ENCODE measurements at places on chromosomes 2 and 18.

DNA sequence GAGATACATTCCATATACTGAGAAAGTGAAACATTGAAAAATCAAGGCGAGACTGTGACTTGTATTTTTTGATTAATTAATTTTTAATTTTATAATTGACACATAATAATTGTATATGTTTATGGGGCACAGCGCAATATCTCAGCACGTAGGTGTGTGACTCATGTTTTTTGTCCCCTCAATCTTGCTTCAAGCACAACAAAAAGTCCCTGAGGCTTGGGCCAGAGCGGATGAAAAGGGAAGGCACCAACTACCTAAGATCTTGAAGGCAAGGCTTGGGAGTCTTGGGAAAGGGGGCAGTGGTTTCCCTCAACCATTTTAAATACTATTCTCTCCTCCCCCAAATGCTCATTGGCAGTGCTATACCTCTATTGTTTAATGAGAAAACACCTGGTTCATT is 9.9 kb downstream of the SGPP2 start:
- DNase-seq, result no peak

GRCh38 chr2:157068237-157068636 is 189.3 kb upstream of the GALNT5 start:
- DNase-seq, result no peak

- no peak for DNase-seq
These were observed 14.8 kb downstream of the LPIN1 start for GRCh38 chr2:11761259-11761658.

DNA sequence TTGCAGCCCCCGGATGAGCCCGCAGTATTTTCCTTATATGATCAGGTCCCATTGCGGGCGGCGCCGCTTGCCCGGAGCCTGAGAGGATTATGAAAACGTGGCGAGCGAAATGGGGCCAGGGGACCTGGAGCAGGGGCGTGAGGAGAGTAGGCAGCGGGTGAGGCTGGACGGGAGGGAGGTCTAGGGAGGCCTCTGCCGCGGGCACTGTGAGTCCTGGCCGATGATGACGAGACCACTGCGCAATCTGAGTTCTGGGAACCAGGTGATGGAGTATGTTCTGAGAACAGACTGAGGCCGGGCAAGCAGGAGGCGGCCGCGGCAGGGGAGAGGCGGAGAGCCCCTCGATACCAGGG is 790 bp upstream of the ACAA2 start:
- peak; percentile 48 for DNase-seq

GRCh38 chr2:239835056-239835455 is 190.1 kb downstream of the NDUFA10 start:
- no peak for DNase-seq

GRCh38 chr2:26585966-26586365 is 55.2 kb downstream of the CIB4 start:
- DNase-seq, result no peak

GRCh38 chr2:219018726-219019125 is 22.6 kb downstream of the CFAP65 start:
- no peak for DNase-seq

- no peak for DNase-seq
These were observed 63.4 kb downstream of the EMX1 start for GRCh38 chr2:72980535-72981217.

GRCh38 chr2:96154506-96155380 is 9.5 kb upstream of the DUSP2 start:
- DNase-seq, result no peak

GRCh38 chr2:193749485-193749884 is 1554.8 kb upstream of the TMEFF2 start:
- no peak for DNase-seq

DNA sequence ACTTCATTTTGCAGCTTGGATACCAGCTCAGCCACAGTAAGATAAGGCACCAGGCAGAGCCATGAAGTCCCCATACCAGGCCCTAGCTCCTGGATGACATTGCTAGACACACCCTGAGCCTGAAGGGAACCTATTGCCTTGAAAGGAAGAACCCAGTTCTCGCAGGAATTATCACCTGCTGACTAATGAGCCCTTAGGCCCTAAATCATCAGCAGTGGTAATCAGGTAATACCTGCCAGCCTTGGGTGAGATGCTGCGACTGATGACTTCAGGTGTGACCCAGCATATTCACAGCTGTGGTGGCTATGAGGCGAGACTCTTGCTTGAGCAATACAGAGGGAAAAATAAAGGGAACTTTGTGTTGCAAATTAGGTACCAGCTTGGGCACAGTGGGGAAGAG is 24.9 kb downstream of the CLK1 start:
- no peak for DNase-seq

DNA sequence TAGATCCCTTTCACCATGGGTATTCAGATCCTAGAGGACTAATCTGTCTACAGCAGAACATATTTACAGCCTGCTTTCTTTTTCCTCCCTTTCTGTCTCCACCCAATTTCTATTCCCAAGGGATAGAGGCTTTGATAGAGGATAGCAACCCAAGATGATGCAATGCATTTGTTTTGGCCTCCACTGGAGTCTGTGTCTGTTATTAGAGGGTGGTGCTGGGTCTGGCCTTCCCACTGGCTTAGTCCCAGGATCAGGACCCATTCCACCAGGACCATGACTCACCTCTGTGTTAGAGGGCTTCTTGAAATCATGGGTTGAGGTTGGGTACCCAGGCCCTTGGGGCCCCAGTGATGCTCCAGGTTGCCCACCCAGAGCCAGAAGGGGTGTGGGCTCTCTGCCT is 239.7 kb upstream of the TNP1 start:
- DNase-seq, result no peak

DNA sequence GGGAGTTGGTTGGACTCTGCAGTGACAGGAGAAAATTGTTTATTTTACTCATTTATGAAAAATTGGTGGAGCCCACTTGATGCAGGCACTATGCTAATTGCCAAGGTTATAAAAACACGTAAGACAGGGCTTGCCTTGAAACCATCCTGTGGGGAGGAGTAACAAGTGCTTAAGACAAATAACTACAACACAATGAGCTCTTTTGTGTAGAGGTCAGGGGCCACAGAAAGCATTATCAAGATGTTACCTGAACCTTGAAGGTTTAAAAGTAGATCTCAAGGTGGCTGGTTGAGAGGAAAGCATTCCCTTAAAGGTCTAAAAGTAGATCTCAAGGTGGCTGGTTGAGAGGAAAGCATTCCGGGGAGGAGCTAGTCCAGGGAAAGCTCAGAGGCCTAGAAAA is 381.8 kb upstream of the POU3F3 start:
- DNase-seq, result no peak

GRCh38 chr2:165563468-165564225 is 94.1 kb downstream of the CSRNP3 start:
- no peak for DNase-seq

GRCh38 chr18:55475467-55475866 is 112.5 kb downstream of the TCF4 start:
- DNase-seq, result no peak

DNA sequence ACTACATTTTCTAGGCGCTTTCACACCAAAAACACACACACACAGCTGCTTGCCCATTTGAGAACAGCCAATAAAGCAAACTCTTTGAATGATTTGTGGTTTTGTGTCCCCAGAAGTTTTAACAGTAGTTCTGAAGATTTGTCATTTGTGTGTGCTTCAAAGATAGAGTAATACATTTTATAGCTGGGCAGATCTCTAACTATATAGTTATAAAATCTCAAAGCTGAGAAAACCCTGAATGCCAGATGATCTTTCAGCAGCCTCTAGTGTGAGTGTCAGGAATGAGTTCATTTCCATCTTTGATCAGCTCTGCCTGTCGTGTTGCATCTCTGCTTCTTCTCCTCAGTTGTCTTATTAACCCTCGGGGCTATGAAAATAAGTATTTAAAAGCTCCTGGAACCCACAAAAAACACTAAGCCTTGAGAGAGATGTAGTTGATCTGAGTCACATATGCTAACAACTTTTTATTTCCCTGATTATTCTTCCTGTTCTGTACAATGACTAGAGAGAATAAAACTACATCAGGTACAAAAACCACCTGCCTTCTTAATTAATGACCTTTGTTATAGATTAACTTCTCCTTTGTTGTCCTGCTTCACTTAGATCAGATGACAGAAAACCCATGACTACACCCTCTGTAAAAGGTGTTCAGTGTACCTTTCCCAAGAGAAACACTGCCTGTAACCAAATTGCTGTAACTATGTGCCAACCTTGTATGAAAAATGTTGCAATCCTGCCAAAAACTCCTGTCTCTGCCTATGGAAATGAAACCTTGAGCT is 30.0 kb upstream of the SLC3A1 start:
- no peak for DNase-seq

- no peak for DNase-seq
These were observed 314.3 kb upstream of the POU3F3 start for GRCh38 chr2:104539649-104540048.

DNA sequence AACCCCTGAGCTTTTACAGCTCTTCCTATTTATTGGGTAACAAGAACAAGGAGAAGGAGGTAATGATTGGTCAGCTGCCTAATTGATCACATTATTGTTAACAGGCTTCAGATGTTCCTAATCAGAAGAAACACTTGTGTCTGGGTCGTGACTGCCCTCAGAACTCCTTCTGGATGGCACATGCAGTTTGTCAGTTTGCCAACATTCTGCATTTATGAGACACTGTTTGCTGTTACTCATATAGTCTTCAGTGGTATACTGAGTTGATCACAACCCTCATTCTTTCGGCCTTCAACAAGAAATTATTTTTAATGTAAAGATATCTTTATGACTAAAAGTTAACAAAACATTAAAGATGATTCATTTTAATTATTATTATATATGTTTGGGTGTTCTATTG is 95.7 kb upstream of the DOCK10 start:
- no peak for DNase-seq

GRCh38 chr2:100707016-100707947 is 112.7 kb upstream of the NPAS2 start:
- no peak for DNase-seq

DNA sequence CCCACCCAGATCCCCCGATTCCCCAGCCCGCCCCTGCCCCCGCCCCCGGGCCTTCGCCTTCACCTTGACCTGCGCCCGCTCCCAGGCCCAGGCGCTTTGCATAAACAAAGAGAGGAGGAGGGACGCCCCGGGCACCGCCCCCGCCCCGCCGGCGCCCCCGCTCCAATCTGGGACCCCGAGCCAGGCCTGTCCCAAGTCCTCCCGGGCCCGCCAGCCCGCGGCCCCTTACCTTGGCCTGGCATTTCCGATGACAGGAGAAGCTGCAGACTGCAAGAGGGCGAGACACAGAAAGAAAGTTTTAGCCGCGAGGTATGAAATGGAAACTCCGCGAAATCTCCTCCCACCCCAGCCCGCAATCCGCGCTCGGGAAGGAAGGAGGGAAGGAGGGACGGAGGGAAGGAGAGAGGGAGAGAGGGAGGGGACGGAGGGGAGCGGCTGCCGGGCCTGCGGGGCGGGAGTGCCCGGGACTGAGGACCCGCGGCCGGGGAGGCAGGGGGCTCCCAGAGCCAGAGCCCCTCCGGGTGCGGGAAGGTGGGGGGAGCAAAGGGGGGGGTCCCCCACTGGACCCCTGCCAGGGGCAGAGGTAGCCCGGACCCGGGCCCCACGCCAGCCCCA is 24.2 kb downstream of the TNS1 start:
- DNase-seq, result no peak

- no peak for DNase-seq
These were observed 42.1 kb downstream of the ODC1 start for GRCh38 chr2:10406016-10406415.

GRCh38 chr2:128799284-128799552 is 480.6 kb upstream of the HS6ST1 start:
- DNase-seq, result no peak

DNA sequence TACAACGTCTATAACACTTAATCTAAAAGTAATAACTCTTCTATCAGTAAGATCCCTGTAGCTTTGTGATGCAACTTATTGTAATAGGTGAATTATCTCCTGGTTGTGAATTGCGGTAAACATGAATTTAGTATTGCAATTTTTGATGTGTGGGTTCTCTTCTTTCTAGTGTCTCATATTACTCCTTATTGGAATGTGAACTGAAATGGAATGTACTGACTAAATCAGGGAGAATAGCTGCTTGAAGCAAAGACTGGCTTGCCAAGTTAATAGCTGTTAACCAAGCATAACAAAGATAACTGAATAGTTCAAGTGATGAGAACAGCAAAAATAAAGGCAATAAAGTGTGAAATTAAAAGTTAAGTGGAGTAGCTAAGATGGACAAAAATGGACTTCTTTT is 60.5 kb upstream of the TFPI start:
- DNase-seq, result no peak

DNA sequence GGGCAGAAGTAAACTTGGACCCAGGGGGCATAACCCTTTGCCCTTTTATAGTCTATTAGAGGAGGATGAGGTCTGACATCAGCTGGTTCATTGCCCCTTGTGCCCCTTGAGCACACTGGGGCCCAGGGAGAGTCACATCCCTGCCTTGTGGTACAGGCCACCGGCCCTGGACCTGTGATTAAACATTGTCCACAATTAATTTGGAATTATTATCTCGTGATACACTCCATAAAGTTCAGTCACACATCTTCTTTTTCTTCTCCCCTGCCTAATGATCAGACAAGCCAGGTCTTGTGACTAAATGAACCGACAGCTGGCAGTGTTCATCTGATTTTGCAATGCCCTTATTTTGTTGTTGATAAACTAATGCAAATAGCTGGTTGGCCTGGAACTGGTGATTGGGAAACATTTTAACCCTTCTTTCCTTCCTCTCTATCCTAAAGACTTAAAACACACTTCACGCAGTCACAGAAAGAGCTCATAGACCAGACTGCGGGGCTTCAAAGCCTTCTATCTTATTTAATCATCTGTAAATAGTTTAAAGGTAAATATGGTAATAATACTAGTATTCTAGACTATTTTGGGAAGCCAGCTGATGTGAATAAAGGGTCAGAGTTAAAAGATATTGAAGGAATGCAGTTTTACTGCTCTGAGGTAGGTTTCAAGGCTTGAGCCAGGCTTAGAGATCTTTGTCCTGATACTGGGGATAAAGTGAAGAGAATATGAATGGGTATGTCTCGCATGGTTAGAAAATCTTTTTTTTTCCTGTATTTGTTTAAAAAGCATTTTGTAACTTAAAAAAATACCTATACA is 13.4 kb downstream of the IL1R1 start:
- DNase-seq, result no peak

GRCh38 chr2:109451671-109452070 is 162.1 kb downstream of the SEPTIN10 start:
- DNase-seq, result no peak

DNA sequence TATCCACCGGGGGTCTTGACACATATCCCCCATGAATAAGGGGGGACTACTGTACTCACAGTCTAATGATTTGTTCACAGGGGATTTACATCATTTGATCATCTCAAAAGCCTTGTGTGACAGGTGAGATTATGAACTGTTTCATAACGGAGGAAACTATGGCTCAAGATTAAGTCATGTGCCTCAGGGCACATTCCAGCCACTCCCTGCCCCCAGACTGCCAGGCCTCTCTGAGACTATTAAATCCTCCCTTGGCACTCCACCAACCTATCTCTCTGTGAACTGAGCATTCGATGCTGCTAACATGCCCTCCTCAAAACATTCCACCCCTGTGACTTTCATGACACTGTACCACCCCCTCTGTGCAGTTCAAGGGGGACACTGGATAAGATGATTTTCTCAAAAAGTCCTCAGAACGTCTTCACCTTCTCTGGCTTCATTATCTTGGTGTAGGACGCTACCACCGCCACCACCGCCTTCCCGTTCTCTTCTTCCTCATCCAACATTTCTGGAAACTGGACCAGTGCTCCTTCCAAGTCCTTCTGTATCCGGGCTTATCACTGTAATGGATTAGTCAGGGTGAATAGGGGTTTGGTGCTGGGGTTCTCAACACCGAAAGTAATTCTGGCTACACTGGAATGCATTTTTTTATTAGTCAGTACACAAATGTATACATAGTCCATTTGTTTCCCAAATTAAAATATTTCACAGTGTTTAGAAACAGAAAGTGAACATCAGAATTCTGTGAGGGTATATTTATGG is 169.6 kb downstream of the KCNS3 start:
- DNase-seq, result no peak

- no peak for DNase-seq
These were observed 55.2 kb downstream of the RND3 start for GRCh38 chr2:150432312-150432625.

All from activated T-cell treated with anti-CD3 and anti-CD28 coated beads, Interleukin-2, amount 50 U/mL, for 4 hours (primary cell).